ENCODE measurements at places on chromosomes 5 and 9.

DNA sequence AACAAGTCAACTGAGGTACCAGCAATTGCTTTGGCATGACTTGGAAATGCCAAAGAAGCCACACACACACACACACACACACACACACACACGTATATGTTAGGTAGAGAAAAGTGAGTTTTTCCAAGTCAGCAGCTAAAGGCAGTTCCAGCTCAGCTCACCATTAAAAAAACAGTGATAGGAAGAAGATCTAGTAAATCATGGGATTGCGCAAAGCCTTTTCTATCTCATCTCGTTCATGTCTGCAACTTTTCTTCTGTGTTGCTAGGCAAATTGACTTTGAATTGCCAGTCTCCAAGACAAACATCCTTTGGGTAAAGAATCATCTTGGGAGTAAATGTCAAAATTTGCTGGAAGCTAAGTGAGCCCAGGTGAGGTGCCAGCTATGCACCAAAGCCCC is 500.1 kb downstream of the ENC1 start:
- no peak for DNase-seq

DNA sequence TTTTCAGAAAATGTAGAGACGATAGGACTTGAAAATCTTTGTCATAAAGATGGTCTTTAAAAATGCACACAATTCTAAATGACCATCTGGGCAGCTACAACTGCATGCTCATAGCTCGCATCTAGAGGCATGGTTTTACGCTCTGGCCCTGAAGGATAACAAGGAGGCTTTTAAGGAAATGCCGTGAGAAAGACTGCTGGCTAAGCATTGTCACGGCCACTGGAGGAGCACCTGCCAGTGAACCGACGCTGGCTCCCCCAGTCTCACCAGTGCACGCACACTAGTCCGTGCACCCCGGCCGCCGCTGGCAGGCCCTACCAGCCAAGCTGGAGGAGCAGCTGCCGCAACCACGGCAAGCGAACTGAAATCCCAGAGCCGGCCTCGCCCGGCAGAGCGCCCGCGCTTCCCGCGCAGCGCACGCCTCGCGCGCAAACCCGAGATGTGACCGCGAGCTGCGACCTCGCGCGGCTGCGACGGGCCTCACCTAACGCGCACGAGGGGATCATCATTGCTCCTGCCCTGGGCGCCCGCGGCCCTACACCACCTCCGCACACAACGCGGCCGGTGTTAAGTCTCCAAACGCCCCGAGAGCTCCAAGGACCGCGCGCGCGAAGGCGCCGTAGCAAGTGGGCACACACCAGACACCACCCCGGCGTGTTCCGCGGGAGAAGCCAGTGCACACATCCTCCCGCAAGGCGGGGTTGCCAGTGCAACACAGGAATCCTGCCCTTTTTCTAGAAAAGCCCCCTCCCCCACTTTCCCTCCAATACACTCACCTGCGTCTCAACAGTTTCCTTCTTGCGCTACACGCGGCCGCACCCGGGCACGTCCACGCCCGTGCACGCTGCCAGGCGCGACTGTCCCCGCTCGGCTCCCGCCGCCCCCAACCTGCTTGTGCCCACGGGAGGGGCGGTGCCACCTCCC is 5.3 kb downstream of the ELAVL2 start:
- DNase-seq = no peak

GRCh38 chr5:84181093-84181492 is 203.6 kb downstream of the EDIL3 start:
- DNase-seq = no peak

GRCh38 chr5:103066326-103066725 is 53.6 kb downstream of the GIN1 start:
- no peak for DNase-seq

DNA sequence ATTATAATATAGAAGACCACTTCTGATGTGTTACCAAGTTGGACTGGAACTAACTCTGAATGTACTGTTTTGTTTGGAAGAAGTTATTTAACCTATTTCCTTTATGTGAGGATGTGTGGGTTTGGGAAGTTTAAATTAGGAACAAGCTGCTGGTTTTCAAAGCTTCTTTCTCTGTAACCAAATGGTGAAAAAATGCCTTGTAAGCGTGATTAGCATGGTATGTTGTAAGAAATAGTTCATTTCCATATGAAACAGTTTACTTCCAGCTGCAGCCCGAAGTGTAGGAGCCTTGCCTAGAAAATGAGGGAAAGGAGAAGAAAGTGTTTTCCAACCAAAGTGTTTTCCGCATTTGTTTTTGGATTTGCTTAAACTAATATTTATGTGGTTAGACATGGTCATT is 36.0 kb downstream of the TTC1 start:
- no peak for DNase-seq

- no peak for DNase-seq
These were observed 14.4 kb downstream of the VDAC1 start for GRCh38 chr5:133990396-133990795.

- no peak for DNase-seq
These were observed 46.5 kb downstream of the ELOVL7 start for GRCh38 chr5:60797482-60798153.

GRCh38 chr9:94084314-94084713 is at the start of gene PTPDC1:
Gene PTPDC1 (plus strand): TSS chr9:94084464. CDS start chr9:94084531, 67 bp downstream.
- no peak for DNase-seq

- DNase-seq = no peak
These were observed 284.2 kb upstream of the NMUR2 start for GRCh38 chr5:152689250-152689711.

GRCh38 chr5:88279584-88279983 is 10.9 kb upstream of the TMEM161B start:
- DNase-seq = no peak

DNA sequence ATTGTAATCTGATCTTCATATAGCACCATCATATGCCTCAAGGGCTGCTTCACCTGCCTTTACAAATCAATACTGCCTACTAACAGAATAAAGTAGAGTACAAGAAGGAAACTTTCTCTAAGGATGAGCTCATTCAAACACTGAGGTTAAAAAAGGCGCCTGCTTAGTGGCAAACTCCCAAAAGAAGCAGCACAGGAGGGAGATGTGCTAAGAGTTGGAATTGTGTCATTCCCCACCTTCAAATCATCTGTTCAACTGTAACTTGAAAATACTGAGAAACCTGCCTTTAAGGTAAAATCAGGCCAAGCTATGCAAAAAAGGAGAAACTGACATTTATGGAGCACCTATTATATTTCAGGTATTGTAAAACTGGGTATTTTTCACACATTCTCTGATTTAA is 560.6 kb downstream of the PTPRD start:
- no peak for DNase-seq

- peak; percentile 72 for DNase-seq
These were observed 36.6 kb upstream of the MYORG start for GRCh38 chr9:34413231-34413852.

GRCh38 chr5:801472-801871 is 16.9 kb upstream of the ZDHHC11B start:
- no peak for DNase-seq

- DNase-seq = no peak
These were observed 1.0 kb downstream of the EGR1 start for GRCh38 chr5:138466125-138466899.

DNA sequence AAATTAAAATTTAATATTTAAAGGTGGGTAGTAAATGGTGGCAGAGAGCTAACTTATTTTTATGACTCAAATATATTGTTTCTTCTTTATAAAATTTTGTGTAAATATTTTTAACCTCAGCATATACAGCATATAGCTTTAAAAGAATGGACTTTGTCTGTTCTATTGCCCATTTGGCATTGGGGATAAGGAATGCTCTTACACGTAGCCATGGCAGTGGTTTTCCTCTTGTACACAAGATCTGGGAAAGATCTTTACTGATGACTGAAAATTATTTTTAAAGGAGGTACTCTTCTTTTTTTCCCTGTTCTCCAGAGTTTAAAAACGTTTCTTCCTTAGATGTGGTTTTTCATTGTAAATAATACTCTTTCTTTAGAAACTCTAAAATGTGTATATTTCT is 75.0 kb downstream of the PBX3 start:
- DNase-seq = no peak

- DNase-seq = no peak
These were observed 246.4 kb downstream of the SLIT3 start for GRCh38 chr5:169054506-169054905.

DNA sequence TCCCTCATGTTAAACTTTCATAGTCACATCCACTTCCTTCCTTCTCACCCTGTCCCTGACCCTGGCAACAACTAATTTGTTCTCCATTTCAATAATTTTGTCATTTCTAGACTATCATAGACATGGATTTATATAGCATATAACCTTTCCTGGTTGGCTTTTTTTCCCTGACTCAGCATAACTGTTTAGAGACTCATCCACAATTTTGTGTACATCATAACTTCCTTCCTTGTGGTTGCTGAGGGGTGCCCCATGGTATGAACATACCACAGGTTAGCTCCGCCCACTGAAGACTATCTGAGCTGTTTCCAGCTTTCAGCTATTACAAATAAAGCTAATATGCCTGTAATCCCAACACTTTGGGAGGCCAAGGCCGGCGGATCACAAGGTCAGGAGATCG is 137.3 kb downstream of the PHF2 start:
- DNase-seq = no peak

DNA sequence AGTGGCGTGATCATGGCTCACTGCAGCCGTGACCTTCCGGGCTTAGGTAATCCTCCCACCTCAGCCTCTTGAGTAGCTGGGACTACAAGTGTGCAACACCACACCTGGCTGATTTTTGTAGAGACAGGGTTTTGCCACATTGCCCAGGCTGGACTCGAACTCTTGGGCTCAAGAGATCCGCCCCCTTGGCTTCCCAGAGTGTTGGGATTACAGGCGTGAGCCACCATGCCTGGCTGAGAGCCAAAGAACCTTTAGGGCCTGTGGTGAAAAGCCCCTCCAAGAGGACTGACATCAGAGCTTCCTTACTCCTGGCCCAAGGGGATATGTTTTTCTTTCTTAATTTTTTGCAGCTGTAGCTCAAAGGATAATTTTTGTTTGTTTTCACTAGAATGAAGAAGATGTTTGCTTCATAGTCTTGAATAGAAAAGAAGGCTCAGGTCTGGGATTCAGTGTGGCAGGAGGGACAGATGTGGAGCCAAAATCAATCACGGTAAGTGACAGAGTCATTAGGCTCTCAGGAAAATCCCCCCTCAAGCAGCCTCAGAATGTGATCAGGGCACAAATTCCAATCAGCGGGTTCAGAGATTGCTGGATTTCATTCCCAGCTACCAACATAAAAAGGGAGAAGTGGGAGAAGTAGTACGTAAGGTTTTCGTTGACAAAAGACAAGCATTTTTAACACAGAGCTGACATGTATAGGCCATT is 77.1 kb downstream of the GOLPH3 start:
- DNase-seq = no peak

GRCh38 chr9:95588724-95589588 is 72.2 kb upstream of the PTCH1 start:
- no peak for DNase-seq

DNA sequence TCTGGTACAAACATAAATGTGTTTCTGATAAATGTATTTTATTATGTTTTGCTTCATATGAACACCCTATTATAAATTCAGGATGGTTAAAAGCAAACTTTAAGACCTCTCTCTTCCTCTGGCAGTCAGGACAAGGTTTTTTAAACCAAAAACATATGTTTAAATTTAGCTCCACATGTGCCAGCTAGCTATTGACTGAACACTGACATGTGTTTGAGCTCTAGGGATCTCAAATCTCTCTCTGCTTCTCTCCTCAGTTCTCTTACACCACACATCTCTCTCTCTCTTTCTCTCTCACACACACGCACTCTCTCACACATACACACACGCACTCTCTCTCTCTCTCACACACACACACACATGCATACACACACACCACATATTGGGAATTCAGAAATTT is 150.1 kb upstream of the RFX3 start:
- no peak for DNase-seq

DNA sequence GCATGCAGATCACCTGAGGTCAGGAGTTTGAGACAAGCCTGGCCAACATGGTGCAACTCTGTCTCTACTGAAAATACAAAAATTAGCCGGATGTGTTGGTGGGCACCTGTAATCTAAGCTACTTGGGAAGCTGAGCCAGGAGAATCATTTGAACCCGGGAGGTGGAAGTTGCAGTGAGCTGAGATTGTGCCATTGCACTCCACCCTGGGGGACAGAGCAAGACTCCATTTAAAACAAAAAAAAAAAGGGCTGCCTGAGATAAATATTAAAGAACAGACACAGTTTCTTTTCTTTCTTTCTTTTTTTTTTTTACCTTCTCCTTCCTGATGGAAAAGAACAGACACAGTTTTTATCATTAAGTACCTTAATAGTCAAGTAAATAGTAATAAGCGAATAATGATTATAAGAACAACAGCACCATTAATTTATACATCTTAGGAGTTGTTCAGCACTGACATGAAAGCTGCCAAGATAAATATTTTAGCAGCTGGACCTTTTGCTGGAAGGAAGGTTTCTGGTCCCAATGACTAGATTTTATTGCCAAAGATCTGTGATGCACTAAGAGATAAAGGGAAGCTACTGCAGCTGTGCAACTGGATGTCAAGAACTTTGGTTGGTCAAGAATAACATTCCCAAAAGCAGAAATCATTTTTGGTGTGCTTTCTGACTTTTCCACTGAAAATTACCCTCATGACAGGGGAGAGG is 7.0 kb downstream of the CENPP start:
- peak; percentile 36 for DNase-seq

GRCh38 chr5:67308988-67309688 is 112.5 kb upstream of the CD180 start:
- no peak for DNase-seq

GRCh38 chr9:137041124-137041523 is 4.9 kb downstream of the NPDC1 start:
- DNase-seq = no peak

GRCh38 chr5:126692971-126693370 is 84.0 kb upstream of the LMNB1 start:
- no peak for DNase-seq

All from right renal pelvis (tissue), 4 donors.